ENCODE measurements at places on chromosomes 16 and 17.

DNA sequence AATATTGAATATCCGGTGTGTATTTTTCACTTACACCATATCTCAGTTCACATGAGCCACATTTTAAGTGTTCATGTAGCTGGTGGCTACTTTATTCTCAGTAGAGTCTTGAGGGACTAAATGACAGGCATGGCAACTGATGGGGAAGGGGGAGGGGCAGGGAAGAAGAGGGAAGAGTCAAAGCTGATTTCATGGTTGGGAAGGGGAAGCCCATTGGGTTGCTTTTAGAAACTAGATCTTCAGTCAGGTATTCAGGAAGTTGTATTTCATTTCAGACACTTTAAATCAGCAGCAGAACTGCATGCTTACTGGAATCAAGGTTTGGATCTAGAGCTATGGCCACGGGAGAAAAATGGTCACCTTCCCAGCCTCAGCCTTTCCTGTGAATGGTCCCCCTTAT, 2.9 kb upstream of the WIPI1 start:
- no peak for DNase-seq

GRCh38 chr16:81550432-81550808, 105.8 kb downstream of the CMIP start:
- no peak for DNase-seq

DNA sequence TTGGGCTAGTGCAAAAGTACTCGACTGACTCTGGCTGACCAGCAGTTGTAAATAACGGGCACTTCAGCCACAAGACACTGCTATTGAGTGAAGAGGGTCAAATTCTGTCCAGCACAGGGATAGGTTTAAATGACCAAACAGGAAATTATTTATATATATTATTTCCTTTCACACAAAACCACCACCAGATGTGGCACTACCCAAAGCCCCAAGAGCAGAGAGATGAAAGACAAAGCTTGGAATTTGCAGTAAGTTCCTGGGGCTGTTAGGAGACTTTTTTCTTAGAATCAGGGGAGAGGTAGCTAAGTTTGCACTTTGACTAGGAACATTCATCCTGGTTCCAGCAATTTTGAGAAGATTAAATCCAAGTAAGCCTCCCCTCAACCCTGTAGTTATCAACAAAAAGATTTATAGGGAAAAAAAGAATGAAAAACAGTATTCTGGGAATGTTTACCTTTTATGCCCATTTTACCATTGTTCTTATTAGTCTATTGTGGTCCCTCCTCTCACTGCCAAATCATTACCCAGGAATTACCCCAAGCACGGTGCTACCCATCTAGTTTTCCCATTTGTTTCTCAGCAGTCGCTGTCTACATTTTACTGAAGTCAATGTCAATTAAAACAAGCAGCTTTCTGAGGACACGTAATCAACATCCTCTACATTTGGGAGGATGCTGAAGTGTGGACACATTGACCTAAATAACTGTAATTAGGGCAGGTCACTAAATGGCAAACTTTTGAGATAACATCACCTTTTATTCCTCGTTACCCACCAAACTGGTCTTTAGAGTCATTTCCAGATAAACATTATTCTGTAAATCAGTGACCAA, 43.5 kb downstream of the GRB7 start:
- no peak for DNase-seq

DNA sequence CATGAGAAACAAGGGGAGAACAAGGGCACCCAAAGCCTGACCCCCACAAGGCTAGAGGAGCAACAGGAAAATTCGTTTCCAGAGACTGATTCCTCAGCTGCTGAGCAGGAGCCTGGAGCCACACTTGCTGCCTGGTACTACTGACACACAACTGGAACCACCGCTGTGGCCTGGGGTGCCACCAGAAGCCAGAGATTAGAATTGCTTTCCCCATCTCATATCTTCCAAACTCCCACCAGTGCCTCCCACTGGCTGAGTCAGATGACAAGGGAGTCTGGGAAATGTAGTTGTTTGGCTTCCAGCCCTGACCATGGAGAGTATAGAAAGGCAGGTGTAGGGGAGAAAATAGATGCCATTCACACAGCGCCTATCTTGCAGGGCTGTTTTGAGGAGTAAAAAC, 4.1 kb upstream of the TMEM11 start:
- DNase-seq, result no peak

DNA sequence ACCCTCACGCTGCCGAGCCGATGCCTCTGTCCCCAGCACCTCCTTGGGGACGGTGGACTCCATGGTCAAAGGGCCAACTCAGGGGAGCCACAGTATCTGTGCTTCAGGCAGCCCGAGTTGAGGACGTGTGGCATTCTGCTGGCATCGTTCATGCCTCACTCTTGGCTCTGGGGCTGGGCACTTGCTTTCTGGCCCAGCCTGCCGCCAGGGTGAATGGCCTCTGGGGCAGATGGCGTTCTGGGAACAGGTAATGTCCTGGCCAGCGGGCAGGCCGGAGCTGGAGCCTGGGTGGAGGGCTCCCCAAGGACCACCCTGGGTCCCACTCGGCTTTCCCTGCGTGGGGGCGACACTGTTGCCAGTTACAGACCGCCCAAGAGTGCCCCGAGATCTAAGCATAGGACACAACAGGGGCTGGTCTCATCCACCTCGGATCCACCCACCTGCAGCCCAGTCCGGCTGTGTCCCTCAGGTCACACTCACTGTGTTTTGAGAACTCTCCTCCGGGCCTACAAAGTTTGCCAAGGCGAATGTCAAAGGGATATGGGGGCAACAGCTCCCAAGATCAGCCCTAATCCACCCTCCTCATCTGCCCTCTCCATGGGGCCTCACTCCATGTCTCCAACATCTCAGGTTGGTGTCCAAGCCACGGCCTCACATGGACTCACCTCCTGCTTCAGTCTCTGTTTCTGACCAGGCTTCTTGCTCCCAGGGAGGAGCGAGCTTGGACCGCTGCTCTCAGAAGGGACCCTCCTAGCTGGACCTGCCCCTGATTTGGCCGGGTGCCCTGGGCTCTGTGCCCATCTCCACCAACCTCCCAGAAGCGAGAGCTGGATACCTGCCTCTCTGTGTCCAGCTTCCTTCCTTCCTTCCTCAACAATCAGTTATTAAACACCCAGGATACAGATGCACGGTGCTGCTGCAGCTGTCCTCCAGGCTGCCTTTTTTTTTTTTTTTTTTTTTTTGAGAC, 60.8 kb downstream of the TMEM235 start:
- DNase-seq, result no peak

DNA sequence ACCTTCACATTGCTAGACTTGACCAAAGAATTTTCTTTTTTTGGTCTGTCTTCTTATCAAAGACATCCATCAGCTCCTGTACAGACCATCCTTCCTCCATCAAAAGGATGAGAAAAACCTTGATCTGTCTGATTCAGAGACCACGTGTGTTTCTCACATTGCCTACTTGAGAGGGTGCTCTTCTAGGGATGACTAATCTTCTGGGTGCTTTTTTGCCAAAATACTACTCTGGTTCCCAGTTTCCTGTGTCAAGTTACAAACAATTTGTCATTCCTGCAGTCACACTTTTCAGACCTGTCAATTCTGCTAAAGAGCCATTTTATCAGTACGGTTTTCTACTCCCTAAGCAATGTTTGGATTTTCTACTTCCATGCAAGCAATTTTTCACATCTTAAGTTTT, 492.2 kb downstream of the CDH11 start:
- no peak for DNase-seq

DNA sequence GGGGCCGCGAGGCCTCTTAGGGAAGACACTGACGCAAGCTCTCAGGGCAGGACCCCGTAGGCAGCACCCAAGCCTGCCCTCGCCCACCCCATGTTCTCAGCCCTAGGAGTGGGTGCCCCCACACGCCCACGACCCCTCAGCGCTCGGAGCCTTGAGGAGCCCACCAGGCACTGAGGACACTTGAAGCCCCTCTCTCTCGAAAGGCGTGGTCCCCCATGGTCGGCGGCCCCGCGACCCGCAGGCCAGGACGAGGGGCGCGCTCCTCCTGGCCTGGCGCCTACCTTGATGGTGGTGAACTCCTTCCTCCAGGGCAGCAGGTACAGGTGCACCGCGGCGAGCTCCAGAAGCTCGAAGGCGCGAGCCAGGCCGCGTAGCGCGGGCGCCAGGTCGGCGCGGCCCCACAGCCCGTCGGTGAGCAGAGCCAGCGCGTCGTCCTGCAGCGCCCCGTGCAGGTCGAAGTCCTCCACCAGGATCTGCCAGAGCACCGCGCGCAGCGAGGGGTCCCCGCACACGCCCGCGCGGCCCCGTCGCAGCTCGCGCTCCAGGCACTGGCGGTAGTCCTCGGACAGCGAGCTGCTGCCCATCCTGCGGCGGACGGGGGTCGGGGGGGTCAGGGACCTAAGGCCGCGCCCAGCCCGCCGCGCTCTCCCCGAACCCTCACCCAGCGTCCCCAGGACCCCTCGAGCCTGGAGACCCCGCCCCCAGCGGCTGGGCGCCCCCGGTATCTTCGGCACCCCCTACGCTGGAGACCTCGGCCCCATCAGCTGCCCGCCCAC, 668 bp downstream of the SPATA2L start:
- DNase-seq, result no peak

GRCh38 chr16:80710918-80711317, 93.5 kb downstream of the CDYL2 start:
- DNase-seq, result no peak

- no peak for DNase-seq
Observed at GRCh38 chr17:83192161-83192788, 112.9 kb downstream of the METRNL start.

- no peak for DNase-seq
Observed at GRCh38 chr17:32944248-32945020, 16.5 kb downstream of the TMEM98 start.

DNA sequence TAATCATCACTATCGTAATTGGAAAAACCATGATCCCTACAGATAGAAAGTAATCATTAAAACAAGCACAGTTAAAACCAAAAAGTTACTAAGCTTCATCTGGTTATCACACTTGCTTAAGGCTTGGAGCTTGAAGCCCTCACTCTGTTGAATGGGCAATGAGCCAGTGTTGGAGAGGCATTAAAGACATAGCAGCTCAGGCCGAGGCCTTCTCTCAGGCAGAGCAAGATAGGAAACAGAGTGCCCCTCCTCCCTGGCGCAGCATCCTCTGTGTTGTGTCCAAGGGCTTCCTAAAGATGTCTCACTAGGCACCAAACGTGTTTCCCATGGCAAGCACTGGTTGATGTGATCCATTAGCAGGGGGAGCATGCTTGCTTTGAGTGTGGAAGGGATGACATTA, 34.9 kb upstream of the LGALS9 start:
- no peak for DNase-seq

GRCh38 chr16:54696970-54697369, 233.7 kb upstream of the IRX5 start:
- DNase-seq, result no peak

- DNase-seq, result peak; percentile 35
Observed at GRCh38 chr16:73053364-73054124, 5.6 kb upstream of the ZFHX3 start.

DNA sequence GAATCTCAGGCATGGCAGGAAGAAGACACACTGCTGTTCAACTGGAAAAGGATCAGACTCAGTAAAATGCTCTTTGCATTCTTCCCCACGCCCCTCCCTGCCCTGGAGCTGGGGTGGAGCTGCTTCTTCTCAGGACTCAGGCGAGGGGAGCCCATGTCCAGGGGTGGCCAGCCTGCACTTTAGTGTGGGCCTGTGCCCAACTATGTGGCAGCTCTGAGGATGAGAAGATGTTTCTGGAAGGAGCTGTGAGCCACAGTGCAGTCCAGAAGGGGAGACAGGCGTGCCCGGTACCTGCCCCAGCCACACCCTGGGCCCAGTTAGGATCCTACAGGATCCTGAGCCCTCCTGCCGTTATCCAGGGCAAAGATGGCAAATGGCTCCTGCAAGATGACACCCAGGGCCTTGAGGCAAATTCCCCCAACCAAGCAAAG, 120.3 kb downstream of the ANKRD11 start:
- DNase-seq, result no peak

DNA sequence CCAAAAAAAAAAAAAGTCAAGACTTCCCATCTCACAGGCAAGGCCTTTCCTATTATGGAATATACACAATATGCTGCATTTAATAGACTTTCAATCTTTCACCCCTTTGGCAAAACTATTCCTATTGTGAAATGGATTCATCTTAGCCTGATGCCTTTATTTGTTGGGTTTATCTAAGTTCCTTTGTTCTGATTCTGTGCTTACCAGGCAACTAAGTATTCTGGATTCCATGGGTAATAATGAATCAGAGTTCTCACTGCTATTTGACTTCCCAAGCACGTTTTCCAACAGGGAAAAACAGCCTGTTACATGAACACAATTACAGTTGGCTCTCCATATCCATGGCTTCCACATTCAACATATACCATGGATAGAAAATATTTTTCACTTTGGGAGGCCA, 135.5 kb downstream of the MYO1D start:
- no peak for DNase-seq

DNA sequence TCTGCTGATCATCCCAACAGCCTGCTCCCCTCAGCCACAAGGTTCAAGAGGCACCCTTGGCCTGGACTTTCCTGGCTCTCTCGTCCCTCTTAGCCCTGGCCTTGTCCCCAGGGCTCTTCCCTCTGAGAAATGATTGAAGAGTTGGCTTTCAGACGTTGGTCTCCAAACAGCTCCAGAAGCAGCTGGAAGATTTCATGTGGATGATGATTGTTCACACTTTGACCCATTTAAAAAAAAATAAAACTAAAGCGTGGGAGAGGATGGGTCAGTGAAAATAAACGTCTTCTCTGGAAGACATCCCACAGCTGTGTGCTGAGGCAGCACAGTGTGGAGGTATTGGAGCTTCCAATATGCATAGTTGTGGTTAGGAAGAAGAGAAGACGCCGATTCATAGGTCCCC, 54.7 kb upstream of the CDH11 start:
- DNase-seq, result no peak

DNA sequence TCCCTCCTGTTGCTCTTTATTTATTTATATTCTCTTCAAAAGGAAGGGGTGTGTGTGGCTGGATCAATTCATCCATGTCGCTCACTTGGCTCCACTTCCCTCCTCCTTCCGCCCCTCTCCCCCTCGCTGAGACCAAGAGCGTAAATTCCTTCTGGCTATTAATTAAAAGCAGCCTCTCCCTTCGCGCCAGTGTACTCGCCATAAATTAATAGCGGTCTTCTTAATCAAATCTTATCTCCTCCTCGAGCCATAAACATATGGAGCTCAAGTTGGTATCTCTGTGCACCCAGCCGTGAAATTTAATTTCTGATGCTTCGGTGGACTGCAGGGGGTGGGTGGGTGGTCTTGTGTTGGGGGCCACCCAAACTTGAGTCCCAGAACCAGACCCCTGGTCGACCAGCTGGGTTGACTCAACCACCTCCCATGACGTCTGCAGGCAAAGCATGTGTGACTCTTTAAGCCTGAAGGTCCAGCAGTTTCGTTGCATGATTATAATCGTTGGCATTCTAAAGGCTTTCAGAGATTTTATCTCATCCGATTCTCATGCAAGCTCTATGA, 57.9 kb downstream of the SDK2 start:
- DNase-seq, result no peak

DNA sequence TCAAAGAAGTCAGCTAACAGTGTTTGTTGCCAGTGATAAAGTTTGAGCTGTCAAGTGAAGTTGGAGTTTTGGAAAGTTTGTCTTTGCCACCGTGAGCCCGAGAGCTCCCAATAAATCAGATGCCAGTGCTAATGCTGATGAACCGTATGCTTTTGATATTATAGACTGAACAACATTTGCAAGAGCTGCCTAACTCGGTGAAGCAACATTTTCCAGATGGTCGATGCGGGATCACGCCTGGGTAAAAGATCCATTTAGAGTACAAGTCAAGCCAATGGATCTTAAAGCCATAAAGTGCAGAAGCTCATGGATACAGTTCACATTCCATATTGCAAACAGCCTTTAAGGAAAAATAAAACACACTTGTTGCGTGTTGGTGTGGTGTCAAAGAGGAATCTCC, 9.6 kb downstream of the BANP start:
- no peak for DNase-seq

GRCh38 chr16:59878479-59878878, 1144.4 kb upstream of the GOT2 start:
- no peak for DNase-seq

- DNase-seq, result no peak
Observed at GRCh38 chr17:30341703-30342249, 7.9 kb upstream of the TMIGD1 start.
